CD4-positive, alpha-beta memory T cell (primary cell): ENCODE measurements at places on chromosomes 7 and 10. TPM values are rescaled to one million over a fixed set of nuclear protein-coding genes. Genes with fewer than 3 reads are reported as not detected.
A peak's percentile ranks its signal among the peaks of the same experiment; 100 is the strongest.

- no peak overlapping the region for H3K4me3 ChIP-seq
- H3K27me3 ChIP-seq, result no peaks in the 10 kb centered on the region
- no peaks in the 10 kb centered on the region for H3K36me3 ChIP-seq
- H3K4me1 ChIP-seq, result no peaks in the 10 kb centered on the region
- no peak for DNase-seq
Observed at GRCh38 chr7:155858521-155859061, 46.3 kb upstream of the SHH start.

DNA sequence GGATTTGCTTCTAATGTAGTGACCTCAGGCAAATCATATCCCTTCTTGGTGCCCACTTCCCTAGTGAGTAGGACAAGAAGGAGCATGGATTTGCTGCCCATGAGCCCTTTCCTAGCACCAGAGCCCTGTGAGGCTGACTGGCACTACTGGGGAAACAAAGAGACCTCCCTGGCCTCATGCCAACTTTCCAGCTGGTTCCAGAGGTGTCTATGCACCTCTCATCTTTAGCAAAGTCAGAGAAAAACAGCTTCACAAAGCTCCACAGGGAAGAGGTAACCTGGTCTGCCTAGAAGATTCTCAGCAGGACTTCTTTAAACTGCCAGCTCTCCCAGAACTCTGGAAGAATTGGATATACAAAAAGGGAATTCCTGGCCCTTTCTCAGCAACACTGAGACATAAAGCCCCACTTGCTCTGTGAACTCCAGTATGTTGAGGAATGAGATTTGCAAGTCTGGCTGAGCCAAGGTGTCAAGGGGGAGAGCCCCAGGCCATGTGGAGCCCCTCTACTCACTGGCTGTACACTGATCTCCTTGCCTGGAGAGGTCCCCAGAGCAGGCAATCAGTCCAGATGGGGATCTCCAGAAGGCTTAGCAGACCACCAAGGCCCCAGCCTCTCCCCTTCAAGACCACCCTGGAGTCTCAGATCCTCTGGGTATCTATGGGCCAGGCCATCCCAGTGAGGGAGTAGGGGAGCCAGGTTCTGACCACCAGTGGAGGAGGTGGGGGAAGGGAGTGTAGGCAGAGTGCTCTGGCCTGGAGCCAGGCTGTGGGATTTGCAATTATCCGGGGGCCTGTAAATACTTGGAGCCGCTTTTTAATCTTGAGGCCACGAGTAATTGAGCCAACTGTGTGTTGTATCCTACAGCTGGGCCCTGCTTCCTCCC, 24.4 kb upstream of the RBM20 start:
- H3K27ac ChIP-seq, result no peak overlapping the region
- DNase-seq, result no peak
- H3K27me3 ChIP-seq, result no peaks in the 10 kb centered on the region
- H3K4me1 ChIP-seq, result peaks cover 13% of the 10 kb centered on the region

GRCh38 chr10:118730756-118731456, 23.9 kb downstream of the CACUL1 start:
- H3K4me1 ChIP-seq, result peaks cover 68% of the 10 kb centered on the region
- no peaks in the 10 kb centered on the region for H3K27me3 ChIP-seq
- no peak overlapping the region for H3K27ac ChIP-seq
- H3K4me3 ChIP-seq, result no peak overlapping the region

- H3K27me3 ChIP-seq, result no peaks in the 10 kb centered on the region
- DNase-seq, result no peak
- no peaks in the 10 kb centered on the region for H3K4me1 ChIP-seq
- no peaks in the 10 kb centered on the region for H3K36me3 ChIP-seq
- H3K27ac ChIP-seq, result no peak overlapping the region
- H3K4me3 ChIP-seq, result no peak overlapping the region
Observed at GRCh38 chr7:158329686-158330085, 257.9 kb downstream of the PTPRN2 start.

GRCh38 chr10:28177944-28178637, 124.8 kb downstream of the MPP7 start:
- peaks cover 24% of the 10 kb centered on the region for H3K4me1 ChIP-seq
- peak overlapping the region; percentile 50 for H3K27ac ChIP-seq
- peak; percentile 35 for DNase-seq
- peak overlapping the region; percentile 40 for H3K4me3 ChIP-seq
- no peaks in the 10 kb centered on the region for H3K36me3 ChIP-seq

DNA sequence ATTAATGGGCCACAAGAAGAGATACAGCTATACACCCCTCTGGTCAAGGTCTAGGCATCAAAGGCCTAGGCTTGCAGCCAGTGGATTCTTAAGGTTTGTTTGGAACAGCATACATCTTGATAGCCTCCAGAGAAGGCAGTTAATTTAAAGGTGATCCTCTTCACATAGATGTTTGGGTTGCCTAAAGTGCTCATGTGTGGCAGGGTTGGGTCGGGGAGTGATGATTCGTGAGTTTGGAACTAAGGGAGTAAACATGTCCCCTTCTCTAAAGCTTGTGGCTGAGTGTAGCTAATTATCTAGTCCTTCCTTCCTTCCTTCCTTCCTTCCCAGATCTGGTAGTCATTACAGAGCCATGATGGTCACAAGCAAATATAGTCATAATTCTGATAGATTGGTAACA, 12.4 kb downstream of the PCLO start:
- no peak overlapping the region for H3K4me3 ChIP-seq
- no peak overlapping the region for H3K27ac ChIP-seq
- H3K4me1 ChIP-seq, result no peaks in the 10 kb centered on the region
- H3K27me3 ChIP-seq, result no peaks in the 10 kb centered on the region

GRCh38 chr10:102429468-102429867, 2.9 kb downstream of the CUEDC2 start:
- H3K4me3 ChIP-seq, result no peak overlapping the region
- no peak overlapping the region for H3K27ac ChIP-seq
- H3K36me3 ChIP-seq, result no peaks in the 10 kb centered on the region
- peaks cover 26% of the 10 kb centered on the region for H3K4me1 ChIP-seq
- DNase-seq, result no peak

DNA sequence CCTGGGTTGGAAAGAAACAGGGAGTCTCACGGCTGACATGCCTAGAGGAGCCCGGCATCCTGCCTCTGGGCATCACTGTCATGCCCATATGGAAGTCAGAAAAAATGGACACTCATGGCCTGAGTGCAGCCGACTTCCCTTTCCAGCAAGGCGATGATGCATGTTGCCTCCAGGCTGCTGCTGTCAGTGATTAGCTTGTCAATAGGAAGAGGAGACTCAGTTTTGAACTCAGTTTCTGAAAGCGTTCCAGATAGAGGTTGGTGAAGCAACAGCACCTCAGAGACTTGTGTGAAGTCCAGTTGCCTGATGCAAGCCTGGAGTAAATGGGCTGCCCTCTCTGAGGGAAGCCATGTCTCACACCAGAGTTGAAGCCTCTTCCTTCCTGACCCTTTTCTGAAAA, 148.4 kb downstream of the TPST1 start:
- H3K36me3 ChIP-seq, result no peaks in the 10 kb centered on the region
- no peak overlapping the region for H3K27ac ChIP-seq
- H3K4me1 ChIP-seq, result no peaks in the 10 kb centered on the region
- no peak for DNase-seq

GRCh38 chr7:26318921-26319320, 27.3 kb downstream of the SNX10 start:
- H3K36me3 ChIP-seq, result no peaks in the 10 kb centered on the region
- no peak for DNase-seq
- no peak overlapping the region for H3K4me3 ChIP-seq
- no peaks in the 10 kb centered on the region for H3K4me1 ChIP-seq

- DNase-seq, result no peak
- no peak overlapping the region for H3K4me3 ChIP-seq
- no peaks in the 10 kb centered on the region for H3K27me3 ChIP-seq
Observed at GRCh38 chr10:74310652-74311257, 159.7 kb downstream of the ADK start.

GRCh38 chr10:3784510-3785250, at the start of gene KLF6:
Gene KLF6, minus strand, starts transcription at chr10:3785209. Its CDS starts 195 bp downstream, at chr10:3785014.
- H3K4me3 ChIP-seq, result peak within 1 kb of the TSS; percentile 86
- DNase-seq, result no peak
- no peaks in the 10 kb centered on the region for H3K27me3 ChIP-seq
- H3K27ac ChIP-seq, result peak within 1 kb of the TSS; percentile 97
- peaks cover 23% of the 10 kb centered on the region for H3K36me3 ChIP-seq
- peaks cover 29% of the 10 kb centered on the region for H3K4me1 ChIP-seq

DNA sequence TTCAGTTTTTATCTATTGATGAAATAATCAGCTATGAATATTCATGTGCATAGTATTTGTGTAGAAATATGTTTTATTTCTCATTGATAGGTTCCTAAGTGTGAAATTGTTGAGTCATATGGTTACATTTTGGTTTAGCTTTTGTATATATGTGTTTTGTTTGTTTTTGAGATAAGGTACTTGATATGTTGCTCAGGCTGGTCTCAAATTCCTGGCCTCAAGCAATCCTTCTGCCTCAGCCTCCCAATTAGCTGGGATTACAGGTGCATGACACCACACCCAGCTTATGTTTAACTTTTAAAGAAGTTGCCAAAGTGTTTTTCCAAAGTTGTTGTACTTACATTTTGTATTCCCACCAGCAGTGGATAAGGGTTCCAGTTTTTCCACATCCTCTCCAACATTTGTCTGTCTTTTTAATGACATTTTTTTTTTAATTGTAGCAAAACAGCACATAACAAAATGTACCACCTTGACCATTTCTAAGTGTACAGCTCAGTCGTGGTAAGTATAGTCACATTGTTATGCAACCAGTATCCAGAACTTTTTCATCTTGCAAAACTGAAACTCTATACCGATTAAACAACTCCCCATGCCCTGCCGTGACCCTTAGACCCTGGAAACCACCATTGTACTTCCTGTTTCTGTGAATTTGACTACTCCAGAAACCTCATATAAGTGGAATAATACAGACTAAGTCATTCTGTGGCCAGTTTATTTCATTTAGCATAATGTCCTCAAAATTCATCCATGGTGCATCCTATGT, 12.6 kb upstream of the UBE2D1 start:
- no peak overlapping the region for H3K27ac ChIP-seq
- no peaks in the 10 kb centered on the region for H3K27me3 ChIP-seq
- no peak for DNase-seq
- H3K4me1 ChIP-seq, result peaks cover 8% of the 10 kb centered on the region

GRCh38 chr7:105006367-105007136, 7.5 kb upstream of the KMT2E start:
- DNase-seq, result no peak
- peak overlapping the region; percentile 33 for H3K27ac ChIP-seq
- H3K4me1 ChIP-seq, result peaks cover 98% of the 10 kb centered on the region
- H3K36me3 ChIP-seq, result no peaks in the 10 kb centered on the region
- no peaks in the 10 kb centered on the region for H3K27me3 ChIP-seq

DNA sequence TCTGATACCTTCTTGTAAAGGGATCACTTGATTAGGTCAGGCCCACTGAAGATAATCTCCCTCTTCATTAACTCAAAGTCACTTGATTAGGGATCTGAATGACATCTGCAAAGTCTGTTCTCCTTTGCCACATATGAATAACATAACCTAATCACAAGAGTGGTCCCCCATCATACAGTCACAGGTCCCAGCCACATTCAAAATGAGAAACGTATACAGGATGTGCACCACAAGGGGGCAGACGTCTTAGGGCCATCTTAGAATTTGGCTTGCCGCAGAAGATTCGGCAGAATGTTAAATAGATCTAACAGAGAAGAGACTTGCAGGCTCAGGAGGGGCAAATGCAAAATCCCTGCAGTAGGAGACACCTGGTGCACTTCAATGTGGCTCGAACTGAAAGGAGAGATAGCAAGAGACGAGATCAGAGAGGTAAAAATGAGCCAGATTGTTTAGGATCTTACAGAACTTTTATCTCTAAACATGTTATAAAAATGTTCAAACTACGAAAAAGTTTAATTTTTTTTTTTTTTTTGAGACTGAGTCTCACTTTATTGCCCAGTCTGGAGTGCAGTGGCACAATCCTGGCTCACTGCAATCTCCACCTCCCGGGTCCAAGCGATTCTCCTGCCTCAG, 10.4 kb upstream of the SMC3 start:
- H3K4me3 ChIP-seq, result no peak overlapping the region
- no peak overlapping the region for H3K27ac ChIP-seq
- no peaks in the 10 kb centered on the region for H3K27me3 ChIP-seq
- peak; percentile 57 for DNase-seq
- H3K36me3 ChIP-seq, result no peaks in the 10 kb centered on the region
- peaks cover 4% of the 10 kb centered on the region for H3K4me1 ChIP-seq

DNA sequence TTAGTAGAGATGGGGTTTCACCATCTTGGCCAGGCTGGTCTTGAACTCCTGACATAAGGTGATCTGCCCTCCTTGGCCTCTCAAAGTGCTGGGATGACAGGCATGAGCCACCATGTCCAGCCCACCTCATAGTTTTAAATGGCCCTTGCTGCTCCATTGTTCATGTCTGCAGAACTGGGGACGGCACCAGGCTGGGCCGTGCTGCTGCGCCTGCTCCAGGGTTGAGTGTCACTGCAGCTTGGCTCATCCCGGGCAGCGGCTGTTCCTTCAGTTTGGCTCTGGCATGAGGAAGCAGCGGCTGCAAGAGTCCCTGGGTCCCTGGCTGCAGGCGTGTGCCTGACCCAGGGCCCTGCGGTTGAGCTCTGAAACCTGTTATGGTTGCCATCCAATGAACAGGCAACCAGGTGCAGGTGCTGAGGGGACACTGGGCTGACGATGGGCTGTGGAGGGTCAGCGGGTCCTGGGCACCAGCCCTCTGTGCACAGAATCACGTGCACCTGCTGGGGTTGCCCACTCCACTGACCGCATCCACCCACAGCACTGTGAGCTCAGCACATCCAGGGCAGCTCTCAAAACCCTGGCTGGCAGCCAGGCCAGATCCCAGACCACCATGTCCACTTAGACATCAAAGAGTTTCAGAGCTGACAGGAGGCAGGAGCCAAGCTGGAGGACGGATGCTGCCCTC, 70.2 kb upstream of the PPP2R2D start:
- no peaks in the 10 kb centered on the region for H3K36me3 ChIP-seq
- H3K27me3 ChIP-seq, result no peaks in the 10 kb centered on the region
- H3K4me1 ChIP-seq, result no peaks in the 10 kb centered on the region
- H3K27ac ChIP-seq, result no peak overlapping the region

DNA sequence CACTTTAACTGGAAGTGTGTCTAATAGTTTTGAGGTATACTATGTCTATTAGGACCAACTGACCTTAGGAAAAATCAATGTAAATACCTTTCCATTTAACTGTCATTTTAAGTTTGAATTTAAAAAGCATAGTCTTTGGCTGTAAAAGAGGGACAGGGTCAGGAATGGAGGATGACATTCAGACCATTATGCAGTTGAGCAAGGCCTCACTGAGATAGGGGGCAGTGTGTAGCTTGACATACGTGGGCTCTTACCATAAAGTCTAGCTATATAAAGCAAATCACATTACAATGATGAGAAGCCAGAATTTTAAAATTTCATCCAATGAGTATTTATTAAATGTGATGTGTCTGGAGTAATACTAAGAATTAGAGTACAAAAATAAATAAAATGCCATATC, 17.9 kb downstream of the PALS2 start:
- no peaks in the 10 kb centered on the region for H3K27me3 ChIP-seq
- H3K27ac ChIP-seq, result no peak overlapping the region
- no peaks in the 10 kb centered on the region for H3K36me3 ChIP-seq
- H3K4me3 ChIP-seq, result no peak overlapping the region
- no peak for DNase-seq
- H3K4me1 ChIP-seq, result no peaks in the 10 kb centered on the region

GRCh38 chr10:1328981-1329614, 272.9 kb downstream of the WDR37 start:
- no peak overlapping the region for H3K4me3 ChIP-seq
- H3K36me3 ChIP-seq, result no peaks in the 10 kb centered on the region
- peaks cover 3% of the 10 kb centered on the region for H3K27me3 ChIP-seq
- no peak for DNase-seq
- no peaks in the 10 kb centered on the region for H3K4me1 ChIP-seq
- H3K27ac ChIP-seq, result no peak overlapping the region

TFEC gene
- 1.2 TPM for total RNA-seq

TNS3 gene
- 3.2 TPM for total RNA-seq

BNIP3 gene
- total RNA-seq, result 31.7 TPM

CFAP70 gene
- 5.6 TPM for total RNA-seq

SGMS1 gene
- 28.8 TPM for total RNA-seq

CAMK1D gene
- 22.2 TPM for total RNA-seq

SFXN2 gene
- total RNA-seq, result 20.2 TPM

LMOD2 gene
- total RNA-seq, result not detected

C10orf105 gene
- total RNA-seq, result 0.12 TPM

TDRD1 gene
- 0.41 TPM for total RNA-seq
